EL (cell line): ENCODE measurements at places on chromosomes 1 and 21.

DNA sequence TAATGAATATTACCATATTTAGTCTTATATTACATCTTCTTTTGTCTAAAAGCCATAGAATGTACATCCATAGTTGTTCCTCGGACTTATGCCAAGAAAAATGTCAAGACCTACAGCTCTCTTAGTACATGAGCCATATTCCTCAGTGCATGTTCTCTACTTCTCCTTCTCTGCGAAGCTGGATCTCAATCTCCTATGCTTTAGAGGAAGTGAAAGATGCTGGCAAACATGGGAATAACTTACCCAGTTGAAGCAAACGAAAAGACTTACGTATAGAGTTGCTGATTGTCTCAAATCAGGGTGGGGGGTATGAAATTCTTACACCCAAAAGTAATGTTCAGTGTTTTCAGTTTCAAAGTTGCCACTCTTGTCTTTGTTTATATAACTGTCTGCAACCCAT lies 32.7 kb downstream of the OR13G1 start:
- DNase-seq, result no peak

GRCh38 chr1:221217029-221217428 lies 337.8 kb downstream of the HLX start:
- peak; percentile 33 for DNase-seq

DNA sequence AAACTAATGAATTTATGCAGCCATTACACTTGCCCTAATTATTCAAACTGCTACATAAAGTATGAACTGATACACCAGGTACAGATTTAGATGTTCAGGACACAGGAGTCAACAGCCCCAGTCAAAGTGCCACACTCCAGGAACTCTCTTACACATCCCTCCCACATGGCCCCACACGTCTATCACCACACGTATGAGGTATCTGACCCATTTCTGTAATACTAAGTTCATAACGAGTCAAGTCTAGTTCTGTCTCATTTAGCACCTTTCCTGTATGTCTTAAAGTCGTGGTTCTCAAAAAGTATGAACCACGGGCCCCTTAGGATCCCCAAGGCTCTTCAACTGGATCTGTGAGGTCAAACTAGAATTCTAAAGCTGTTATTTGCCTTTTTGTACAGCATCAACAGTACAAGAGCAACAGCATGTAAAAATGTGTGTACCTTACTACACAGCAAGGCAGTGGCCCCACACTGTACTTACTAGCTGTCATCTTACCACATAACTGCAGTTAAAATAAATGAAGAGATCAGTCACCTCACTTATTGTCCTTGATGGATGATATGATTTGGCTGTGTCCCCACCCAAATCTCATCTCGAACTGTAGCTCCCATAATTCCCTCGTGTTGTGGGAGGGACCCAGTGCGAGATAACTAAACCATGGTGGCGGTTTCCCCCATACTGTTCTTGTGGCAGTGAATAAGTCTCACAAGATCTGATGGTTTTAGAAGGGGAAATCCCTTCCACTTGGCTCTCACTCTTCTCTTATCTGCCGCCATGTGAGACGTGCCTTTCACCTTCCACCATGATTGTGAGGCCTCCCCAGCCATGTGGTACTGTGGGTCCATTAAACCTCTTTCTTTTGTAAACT lies 42.6 kb downstream of the SIPA1L2 start:
- DNase-seq, result no peak

DNA sequence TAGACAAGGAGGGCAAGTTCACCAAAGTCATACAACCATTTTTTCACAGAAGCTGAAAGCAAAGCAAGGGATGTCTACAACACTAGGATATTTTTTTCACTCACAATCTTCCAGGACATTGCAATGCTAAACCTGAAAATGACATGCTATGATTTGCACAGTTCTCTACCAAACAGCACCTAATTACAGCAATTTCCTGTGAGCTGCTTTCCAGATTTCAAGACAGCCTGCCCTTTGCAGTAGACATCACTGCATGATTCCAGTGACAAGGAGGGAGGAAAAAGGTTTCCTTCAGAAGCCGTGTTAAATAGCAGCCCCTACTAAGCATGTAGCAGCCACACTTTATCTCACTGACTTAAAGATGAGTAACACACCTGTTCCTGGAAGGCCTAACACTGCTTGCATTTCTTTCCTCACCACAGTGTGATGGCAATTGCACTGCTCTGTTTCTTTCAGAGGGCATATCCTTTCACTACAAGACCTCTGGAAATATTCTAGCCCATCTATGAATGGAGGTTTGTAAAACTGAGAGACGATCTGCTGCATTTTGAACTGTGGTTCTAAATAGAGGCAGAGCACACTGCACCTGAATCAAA lies 97.1 kb downstream of the DUSP10 start:
- no peak for DNase-seq

- no peak for DNase-seq
These were observed 26.3 kb upstream of the MAN1C1 start for GRCh38 chr1:25590096-25590824.

DNA sequence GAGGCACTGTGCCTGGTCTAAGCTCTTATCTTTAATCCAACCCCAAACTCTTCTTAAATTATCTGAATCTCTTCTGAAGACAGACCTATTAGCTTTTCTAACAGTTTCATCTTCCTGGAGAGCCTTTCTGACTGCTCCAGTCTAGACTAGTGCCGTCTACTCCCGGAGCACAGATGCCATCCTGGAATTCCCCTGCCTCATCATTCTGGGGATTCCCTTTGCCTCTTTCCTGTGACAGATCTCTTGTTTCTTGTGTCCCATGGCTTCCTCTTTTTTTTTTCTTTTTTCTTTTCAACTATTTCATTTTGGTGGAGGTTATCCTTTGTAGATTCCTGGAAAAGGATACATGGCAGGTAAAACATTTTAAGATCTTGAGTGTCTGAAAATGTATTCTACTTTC lies 11.7 kb downstream of the SEMA4A start:
- no peak for DNase-seq
